Renal cortical epithelial cell (primary cell): ENCODE measurements at places on chromosomes 12 and 14. TPM values are rescaled to one million over a fixed set of nuclear protein-coding genes. Genes with fewer than 3 reads are reported as not detected.

The RNASE7 gene
- total RNA-seq, result not detected in 2 replicates

The KRT7 gene
- 124 and 2,408 TPM in 2 replicates for total RNA-seq

The OTUB2 gene
- total RNA-seq, result 6.4 and 14.2 TPM in 2 replicates

The MTHFD1 gene
- total RNA-seq, result 79.0 and 84.5 TPM in 2 replicates
